Jurkat, Clone E6-1 (cell line): ENCODE measurements at places on chromosomes 4 and X.

GRCh38 chrX:20309806-20310205 lies 43.1 kb upstream of the RPS6KA3 start:
- DNase-seq: no peak

GRCh38 chrX:41085878-41086626 lies 807 bp downstream of the USP9X start:
- DNase-seq: no peak

- no peak for DNase-seq
Measured at GRCh38 chr4:99572527-99573240, 1.9 kb upstream of the MTTP start.

GRCh38 chr4:28362169-28362568 lies 1501.5 kb downstream of the STIM2 start:
- no peak for DNase-seq

DNA sequence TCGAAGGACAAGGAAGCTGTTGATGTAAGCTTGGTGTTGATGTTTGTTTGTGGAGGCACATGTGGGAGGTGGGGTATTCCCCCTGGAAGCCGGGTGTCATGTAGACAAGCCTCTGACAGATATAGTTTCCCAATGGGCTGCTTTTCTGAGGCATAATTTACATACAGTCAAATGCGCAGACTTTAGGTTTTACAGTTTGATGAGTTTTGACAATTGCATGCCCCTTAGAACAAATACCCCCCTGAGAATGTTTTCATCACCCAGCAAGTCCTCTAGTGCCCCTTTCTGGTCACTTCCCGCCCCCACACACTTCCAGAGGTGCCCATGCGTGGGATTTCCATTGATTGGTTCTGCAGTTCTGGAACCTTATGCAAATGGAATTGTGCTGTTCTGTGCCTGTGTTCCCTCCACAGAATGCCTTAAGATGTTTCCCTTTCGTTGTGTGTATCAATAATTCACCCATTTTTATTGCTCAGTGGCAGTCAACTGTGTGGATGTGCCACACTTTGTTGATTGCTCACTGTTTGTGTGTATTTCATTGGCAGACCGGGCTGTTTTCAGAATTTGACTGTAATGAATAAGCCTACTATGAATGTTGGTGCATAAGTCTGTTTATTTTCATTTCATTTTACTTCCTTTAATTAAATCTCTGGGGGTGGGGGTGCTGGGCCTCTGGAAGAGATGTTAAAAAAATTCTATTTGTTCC lies 8.5 kb downstream of the EVC start:
- no peak for DNase-seq

GRCh38 chr4:85707611-85708010 lies 232.7 kb downstream of the ARHGAP24 start:
- DNase-seq: no peak

DNA sequence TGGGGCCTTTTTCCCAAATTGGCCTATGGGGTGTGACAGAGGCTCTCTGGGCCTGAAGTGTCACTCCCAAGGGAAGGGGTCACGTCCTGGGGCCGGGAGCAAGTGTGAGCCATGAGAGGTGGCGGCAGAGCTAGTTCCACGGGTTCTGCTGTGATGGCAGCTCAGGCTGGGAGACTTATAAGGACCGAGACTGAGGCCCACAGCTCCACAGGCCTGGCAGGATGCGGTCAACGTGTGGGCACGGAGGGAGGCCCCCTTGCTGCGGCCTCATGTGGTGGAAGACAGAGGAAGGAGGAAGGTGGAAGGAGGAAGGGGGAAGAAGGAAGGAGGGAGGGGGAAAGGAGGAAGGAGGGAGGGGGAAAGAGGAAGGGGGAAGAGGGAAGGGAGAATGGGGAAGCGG lies 7.2 kb upstream of the CPLX1 start:
- no peak for DNase-seq
